HepG2 (cell line): ENCODE measurements at places on chromosomes 2 and 18. TPM values are rescaled to one million over a fixed set of nuclear protein-coding genes. Genes with fewer than 3 reads are reported as not detected.

The IL36RN gene
- total RNA-seq = not detected in 2 replicates

The SP100 gene
- 13.6 and 16.5 TPM in 2 replicates for total RNA-seq

The OR6B2 gene
- total RNA-seq = not detected in 2 replicates

DNA sequence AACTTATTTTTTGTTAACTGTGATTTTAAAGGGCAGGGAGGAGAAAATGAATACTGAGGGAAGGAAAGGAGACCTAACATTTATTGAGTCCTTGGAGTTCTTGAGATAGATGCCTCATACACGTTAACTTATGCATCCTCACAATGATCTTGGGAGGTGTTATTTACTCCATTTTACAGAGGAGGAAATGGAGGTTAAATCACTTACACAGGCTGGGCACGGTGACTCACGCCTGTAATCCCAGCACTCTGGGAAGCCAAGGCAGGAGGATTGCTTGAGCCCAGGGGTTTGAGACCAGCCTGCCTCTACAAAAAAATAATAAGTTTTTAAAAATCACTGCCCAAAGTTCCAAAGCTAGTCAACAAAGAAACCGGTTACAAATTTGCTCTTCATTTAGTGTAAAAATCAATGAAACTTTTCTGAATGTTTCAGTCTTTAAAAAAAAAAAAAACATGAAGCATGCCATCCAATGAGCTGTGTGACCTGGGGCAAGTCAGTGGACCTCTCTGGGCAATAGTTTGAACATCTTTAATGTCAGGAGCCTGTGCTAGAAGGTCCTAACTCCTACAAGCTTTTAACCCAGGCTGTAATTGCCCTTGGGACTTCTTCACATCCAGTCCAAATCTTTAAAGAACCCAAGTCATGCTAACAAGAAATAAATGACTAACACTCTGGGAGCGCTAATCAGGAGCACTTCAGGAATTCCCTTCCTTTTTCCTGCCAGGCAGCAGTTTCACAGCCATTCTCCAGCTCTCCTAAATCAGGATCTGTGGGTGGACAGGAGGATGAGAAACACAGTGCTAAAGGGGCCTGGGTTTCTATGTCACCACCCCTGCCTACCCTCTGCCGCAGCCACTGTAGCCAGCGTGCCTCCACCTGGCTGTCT lies 176.4 kb downstream of the TMEM247 start:
- no peak for DNase-seq

DNA sequence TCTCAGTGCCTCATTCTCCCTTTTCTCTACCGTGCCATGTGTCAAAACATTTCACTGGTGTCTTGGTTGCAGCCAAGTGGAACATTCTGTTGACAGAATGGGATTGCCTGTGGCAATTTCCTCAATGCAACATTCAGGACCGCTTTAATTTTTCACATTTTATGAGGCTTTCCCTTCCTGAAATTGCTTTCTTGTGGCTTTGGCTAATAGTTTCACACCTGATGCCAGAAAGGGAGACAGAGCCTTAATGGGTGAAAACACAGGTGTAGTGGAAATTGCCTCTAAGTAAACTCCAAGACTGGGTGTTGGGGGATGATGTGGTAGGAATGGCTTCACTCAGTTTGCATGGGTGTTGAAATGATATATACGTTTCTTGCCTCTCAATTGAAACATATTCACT lies 278.3 kb downstream of the TSN start:
- DNase-seq = no peak
